ENCODE measurements at places on chromosomes 6 and 20.

- DNase-seq: no peak
Observed at GRCh38 chr6:31794866-31795615, 511 bp downstream of the VARS1 start.

DNA sequence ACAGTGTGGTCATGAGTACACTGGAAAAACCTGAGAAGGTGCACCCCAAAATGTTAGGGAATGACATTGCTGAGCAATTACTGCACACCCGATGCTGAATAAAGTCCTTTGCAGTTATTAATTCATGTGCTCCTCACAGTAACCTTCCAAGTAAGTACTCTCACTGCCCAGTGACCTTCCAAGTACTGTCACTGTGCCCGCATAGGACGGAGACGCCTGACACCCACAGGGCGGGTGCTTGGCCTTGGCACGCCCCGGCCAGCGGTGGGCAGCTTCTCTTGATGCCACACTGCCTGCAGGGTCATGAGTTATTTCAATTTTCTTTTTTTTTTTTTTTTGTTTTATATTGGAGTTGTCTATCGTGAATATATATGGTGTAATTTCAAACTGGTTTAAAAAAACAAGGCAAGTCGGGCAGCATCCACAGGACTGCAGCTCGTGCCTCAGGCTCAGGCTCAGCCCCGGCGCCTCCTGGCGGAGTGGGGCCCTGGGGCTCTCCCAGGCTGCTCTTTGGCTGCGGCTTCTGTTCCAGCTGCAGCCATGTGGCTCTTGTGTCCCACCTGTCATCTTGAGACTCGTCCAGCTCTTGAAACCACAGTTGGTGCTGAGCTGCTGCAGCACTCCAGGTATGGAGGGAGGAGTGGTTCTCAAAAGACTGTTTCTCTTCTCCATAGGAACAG is 27.0 kb downstream of the PNLDC1 start:
- no peak for DNase-seq

DNA sequence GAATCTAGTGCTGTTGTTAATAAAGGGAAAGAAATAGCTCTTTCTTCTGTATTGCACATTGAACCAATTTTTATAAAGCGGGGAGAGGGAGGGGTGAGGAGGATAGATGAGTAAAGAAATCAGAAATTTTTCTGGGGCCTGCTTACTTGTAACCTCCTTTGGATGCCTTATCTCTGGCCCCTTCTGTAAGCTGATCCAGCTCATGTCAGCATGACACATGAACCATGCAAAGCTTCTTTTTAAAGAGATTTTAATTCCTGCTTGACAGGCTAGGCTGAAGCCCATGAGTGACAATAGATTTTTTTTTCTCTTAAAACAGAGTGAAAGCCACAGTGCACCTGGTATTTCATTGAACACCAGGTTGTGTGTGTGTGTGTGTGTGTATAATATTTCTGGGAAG is 325.3 kb downstream of the PRL start:
- no peak for DNase-seq

DNA sequence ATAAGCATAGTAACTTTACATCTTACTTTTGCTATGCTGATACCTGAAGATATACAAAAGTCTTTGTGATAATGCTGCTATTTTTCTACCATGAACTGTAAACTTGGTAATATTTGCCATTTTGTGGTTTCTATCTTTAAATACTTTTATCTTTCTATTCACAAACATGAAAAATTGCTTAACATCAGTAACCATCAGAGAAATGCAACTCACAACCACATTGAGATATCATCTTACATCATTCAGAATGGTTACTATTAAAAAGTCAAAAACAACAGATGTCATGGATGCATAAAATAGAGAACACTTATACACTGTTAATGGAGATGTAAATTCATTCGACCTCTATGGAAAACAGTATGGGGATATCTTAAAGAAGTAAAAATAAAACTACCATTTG is 112.0 kb downstream of the TRDN start:
- no peak for DNase-seq

GRCh38 chr6:138107078-138107751 is at the start of gene PERP:
PERP (minus strand) TSS chr6:138107419; CDS start chr6:138107340, 79 bp downstream.
- no peak for DNase-seq

DNA sequence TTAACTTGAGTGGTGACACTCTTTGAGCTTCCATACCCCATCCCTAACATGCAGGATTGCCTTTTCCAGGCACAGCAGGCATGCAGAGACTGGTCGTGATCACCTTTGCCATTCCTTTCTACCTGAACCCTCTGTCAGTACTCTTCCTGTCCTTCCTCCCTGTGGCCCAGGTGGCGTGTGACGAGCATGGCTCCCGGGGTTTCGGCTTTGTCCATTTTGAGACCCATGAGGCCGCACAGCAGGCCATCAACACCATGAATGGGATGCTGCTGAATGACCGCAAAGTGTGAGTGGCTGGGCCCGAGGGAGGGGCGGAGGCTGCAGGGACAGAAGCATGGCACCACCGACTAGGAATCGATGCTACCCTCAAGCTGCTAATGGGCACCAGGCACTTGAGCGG is 6.7 kb downstream of the PABPC1L start:
- no peak for DNase-seq

DNA sequence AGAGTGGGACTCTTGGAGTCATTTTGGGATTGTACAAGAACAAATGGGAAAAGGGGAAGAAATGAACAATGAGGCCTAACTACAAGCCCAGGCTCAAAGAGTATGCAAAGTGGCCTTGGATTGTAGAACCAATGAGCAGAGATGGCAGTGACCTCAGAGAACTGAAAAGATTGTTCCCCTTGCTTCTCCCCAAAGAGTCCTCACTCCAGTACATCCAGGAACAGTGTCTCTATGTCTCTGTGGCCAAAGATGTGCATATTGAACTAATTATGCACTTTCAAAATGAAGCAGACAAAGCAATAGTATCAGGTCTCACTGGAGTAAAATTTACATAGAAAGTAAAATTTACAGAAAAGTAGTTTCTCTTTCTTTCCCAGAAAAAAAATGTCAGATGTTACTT is 81.0 kb downstream of the SMLR1 start:
- DNase-seq: no peak
